ENCODE measurements at places on chromosomes 6 and 20.

DNA sequence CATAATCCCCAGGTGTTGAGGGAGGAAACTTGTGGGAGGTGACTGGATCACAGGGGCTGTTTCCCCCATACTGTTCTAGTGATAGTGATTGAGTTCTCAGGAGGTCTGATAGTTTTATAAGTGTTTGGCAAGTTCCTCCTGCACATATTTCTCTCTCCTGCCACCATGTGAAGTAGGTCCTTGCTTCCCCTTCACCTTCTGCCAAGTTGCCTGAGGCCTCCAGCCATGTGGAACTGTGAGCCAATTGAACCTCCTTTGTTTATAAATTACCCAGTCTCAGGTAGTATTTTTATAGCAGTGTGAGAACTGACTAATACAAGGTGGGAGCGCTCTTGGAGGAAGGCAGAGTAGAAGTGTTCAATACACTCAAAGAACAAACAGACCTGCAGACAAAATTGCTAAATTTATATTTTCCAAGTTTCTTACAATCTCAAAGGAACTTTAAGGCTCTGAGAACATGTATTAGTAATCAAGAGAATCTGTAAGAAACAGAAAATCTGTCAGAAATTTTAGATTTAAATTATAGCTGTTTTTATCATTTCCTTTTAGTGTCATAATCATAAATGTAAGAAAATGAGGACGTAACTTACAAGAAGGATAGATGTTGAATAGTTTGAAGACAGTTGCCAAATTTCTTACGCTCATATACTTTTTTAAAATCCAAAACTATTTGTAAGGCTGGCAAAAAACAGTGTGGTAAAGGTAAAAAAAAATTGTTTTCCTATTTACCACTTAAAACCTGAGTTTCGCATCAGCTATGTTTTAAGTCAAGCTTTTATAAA lies 77.7 kb downstream of the ASCC3 start:
- DNase-seq = no peak

DNA sequence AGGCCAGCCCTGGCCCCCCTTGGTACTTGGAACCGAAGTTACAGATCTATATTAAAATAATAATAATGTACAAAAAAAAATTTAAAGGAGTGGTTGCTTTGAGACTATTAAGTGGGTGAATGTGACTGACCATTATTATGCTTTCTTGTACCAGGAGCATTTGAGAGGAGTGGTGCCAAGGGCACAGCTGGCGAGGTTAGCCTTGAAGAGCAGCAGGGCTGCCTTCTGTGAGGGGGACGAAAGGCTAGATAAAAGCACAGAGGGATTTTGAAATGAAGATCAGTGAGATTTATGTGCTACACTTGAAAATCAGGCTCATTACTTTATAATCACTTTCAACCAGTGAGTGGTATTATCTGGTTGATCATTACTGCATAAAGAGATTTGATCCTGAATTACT lies 48.6 kb downstream of the FIG4 start:
- DNase-seq = no peak

- DNase-seq = no peak
Observed at GRCh38 chr20:58791286-58791685, 59.4 kb downstream of the GNAS-AS1 start.

GRCh38 chr20:13851279-13851678 lies 66.5 kb downstream of the NDUFAF5 start:
- no peak for DNase-seq

DNA sequence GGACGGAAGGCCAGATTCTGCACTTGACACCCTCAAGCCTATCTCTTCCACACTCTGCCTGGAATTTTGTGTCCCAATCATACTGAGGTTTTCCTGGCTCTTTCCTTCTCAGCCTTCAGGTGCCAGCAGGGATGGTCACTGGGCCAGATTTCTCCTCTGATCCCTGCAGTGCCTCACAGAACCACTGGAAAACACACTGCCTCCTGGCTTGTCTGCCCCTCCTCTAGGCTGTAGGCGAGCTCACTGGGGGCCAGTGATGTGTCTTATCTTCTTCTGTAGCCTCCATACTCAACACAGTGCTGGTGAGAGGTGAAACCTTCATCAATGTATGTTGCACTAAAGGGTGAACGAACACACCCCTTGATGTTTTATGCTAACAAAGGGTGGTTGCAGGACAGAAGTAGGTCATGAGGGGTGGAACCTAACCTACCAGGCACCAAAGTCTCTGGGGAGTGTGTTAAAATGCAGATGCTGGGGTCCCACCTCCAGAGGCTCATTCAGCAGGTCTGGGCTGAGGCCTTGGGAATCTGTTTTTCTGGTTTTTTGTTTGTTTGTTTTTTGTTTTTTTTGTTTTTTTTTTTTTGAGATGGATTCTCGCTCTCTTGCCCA lies 80.3 kb downstream of the CDH26 start:
- no peak for DNase-seq

DNA sequence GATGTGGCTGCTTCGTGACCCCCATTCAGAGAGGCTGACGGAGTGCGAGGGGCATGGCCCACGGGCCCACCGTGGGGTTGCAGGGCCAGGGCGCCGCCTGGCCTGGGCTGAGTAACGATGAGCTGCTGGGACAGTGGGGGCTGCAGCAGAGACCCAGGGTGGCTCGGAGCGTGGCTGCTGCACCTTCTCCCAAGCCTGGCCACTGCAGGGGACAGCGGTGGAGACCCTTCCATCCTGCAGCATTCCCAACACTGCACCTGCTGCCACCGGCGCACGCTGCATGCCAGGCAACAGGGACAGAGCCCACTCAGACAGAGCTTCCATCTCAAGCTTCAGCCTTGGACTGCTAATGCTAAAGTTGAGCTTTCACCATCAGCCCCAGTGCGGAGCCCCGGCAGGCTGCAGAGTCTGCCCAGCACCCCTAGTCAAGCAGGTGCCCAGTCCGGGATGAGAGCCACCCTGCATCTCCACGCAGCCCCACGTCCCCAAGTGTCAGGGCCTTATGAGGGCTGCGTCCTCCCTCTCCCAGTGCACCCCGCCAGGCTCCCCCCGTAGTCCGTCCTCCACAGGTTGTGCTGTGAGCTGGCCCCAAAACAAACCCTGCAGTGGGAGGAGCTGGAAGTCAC lies 89.4 kb upstream of the AFDN start:
- no peak for DNase-seq

DNA sequence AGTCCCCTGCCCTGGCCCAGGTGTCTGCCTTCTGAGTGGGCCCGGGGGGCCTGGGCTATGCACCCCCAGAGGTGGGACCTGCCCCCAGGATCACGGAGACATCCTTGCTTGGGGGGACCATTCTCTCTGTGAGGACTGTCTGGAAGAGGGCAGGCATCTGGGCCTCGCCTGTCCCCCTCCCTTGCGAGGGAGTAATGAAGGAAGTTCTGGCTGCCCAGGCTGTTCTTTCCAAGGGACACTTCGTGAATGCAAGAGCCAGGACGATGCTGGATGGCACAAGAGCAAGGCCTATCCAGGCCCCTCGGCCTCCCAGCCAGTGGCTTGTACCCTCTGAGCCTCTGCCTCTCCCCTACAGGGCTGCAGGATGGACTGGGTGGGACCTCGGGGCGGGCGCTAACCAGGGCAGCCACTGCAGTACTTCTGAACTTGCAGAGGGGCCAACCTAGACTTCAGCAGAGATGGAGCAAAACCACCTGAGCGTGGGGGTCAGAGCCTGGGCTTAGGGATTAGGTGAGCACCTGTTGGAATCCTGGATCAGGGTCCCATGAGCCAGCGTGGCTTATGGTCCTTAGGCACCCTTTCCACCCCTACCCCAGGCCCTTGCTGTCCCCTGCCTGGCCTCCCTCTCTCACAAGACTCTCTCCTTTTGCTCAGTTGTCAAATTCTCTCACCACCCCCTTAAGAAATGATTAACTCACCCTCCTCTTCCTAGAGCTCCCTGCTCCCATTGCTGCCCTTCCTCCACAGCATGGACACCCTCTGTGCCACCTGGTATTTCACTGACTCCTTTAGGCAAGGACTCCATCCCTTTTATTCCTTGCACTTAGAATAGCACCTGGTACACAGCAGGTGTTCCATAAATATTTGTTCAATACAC lies 53.2 kb downstream of the CTCFL start:
- DNase-seq = no peak

DNA sequence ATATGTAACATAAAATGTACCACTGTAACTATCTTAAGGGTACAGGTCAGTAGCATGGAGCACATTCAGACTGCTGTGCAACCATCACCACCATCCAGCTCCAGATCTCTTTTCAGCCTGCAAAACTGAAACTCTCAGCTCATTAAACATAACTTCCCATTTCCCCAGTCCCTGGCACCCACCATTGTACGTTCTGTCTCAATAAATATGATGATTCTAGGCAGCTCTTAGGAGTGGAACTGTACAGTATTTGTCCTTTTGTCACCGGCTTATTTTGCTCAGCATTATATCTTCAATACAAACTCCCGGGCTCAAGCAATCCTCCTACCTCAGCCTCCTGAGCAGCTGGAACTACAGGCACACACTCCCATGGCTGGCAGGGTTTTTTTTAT lies 1.5 kb downstream of the ZC3H12D start:
- DNase-seq = no peak

DNA sequence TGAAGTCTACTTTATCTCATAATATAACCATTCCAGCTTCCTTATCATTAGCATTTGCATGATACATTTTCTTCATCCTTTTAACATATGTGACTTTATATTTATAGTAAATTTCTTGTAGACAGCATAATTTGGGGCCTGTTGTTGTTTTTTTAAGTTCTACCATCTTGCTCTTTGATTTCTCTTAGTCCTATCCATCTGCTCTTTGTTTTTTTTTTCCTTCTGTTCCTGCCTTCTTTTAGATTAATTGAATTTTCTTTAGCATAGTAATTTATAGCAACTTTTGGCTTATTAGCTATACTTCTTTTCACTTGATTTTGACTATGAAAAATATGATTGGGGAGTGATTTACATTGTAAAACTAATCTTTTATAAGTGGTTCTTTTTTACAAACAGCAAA lies 19.2 kb upstream of the FABP7 start:
- DNase-seq = no peak

DNA sequence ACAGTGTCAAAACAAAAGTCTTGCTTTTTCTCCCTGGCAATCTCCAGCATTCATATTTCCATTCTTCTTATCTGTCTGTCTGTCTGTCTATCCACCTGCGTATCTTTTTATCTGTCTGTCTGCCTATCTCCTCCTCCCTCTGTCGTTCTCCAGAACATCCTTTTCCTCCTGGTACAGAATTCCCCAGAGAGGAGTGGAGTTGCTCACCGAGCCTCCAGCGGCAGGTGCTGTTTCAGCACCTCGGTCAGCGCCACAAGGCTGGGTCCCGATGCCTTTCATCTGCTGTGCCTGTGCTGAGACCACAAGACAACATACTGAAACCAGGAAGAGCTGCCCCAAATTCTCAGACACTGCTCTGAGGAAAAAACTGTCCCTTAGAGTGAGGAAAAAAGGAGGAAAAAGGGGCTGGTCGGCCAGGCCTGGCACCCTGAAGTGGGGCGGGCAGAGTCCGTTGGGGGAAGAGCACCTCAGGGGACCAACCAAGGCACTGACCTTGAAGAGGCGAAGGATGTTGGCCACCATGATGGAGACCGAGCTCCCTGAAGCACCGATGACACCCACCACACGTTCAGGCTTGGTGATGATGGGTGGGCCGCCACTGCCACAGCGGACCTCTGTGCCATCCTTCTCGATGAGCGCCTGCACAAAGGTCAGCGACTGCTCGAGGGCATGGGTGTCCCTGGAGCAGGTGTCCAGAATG lies 13.3 kb downstream of the GRM4 start:
- no peak for DNase-seq

- DNase-seq = no peak
Observed at GRCh38 chr20:3741836-3742458, 9.5 kb downstream of the HSPA12B start.

DNA sequence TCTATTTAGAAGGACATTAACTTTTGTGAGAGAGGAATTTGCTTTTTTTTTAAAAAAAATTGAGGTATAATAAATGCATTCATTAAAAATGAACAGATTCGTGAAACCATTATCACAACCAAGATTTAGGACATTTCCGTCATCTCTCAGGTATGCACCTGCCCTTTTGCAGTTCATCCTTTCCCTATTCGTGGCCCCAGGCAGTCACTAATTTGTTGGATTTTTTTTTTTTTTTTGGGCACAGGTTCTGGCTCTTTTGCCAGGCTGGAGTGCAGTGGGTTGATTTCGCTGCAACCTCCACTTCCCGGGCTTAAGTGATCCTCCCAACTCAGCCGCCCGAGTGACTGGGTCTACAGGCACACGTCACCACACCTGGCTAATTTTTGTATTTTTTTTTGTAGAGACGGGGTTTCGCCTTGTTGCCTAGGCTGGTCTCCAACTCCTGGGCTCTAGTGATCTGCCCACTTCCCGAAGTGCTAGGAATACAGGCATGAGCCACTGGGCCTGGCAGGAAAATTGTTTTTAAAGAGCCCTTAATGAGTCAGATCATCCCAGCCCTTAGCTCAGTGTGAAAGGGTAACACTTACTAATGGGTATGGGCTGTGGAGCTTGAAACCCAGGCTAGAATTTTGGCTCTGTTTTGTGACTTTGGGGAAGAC lies 9.2 kb downstream of the PHF3 start:
- DNase-seq = no peak

- peak; percentile 14 for DNase-seq
Observed at GRCh38 chr20:57089699-57090144, 176.7 kb downstream of the BMP7 start.

GRCh38 chr20:11989018-11989771 lies 71.5 kb downstream of the BTBD3 start:
- no peak for DNase-seq

DNA sequence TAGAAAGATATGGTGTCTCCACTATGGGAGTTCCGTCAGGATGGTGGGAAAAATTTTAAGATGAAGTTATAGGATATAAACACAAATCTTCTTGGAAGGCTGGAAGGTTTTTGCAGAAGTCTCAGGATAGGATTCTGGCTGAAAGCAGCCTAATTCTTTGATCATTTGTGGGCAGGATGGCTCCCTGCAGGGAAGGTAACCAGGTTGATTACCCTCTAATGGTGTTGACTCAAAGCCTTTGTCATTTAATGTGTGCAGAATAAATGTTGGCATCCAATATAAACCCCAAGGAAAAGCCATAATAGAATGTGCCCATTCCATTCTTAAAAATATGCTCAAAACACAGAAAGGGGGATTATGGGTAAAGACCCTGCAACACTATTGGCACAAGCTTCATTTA lies 204.3 kb downstream of the EPM2A start:
- DNase-seq = no peak

DNA sequence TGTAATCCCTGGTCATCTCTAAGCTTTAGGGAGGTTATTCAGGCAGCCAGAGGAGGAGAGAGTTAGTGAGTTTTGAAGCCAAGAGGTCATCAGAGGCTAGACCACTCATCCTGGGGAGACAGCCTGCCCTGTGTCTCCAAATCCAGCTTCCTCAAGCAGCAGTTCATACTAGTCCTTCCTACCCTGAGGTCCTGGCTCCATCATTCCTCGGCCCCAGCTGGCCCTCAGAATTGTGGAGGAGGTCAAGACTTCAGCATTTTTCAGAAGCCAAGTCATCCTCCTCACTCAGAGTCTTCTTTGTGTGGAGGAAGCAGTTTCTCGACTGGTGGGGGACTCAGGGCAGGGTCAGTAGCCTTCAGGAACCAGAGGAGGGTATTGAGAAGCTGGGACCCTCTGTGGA lies 12.4 kb upstream of the KIAA1755 start:
- no peak for DNase-seq

All from SHP77 (cell line).